Hypothalamus (tissue), 51 donors: ENCODE measurements at places on chromosomes 7 and 10.

DNA sequence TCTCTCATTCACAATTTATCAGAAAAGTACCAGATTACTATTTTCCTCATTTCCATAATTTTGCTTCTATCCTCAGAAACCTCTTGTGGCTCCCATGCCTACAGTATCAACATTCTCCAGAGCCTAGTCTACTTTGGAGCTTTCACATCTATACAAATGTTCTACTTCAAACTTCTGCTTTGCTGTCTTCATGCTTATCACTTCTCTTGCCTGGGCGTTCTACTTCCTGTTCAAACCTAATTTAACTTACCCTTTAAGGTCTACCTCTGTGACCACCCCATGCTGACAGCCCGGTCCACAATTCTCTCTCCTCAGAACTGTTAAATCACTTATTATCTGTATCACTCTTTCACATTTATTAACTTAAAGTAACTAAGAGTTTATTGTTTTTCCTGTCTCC lies 6.1 kb upstream of the PTPN12 start:
- no peak for DNase-seq

- DNase-seq, result no peak
These were observed 280.2 kb downstream of the GRM8 start for GRCh38 chr7:126972571-126972970.

- no peak for DNase-seq
These were observed 13.2 kb upstream of the MAP3K8 start for GRCh38 chr10:30420766-30421165.

GRCh38 chr7:90173127-90173844 lies 19.0 kb downstream of the STEAP1 start:
- DNase-seq, result no peak

- DNase-seq, result no peak
These were observed at the start of gene LRIT1 for GRCh38 chr10:84241185-84241790. Gene LRIT1, minus strand, starts transcription at chr10:84241546. Its CDS starts 107 bp downstream, at chr10:84241439.

GRCh38 chr7:147183276-147183675 lies 1066.7 kb downstream of the CNTNAP2 start:
- DNase-seq, result no peak

- DNase-seq, result no peak
These were observed 151.0 kb upstream of the NEBL start for GRCh38 chr10:21048068-21048467.

GRCh38 chr10:59036311-59037017 lies 140.0 kb upstream of the PHYHIPL start:
- no peak for DNase-seq

DNA sequence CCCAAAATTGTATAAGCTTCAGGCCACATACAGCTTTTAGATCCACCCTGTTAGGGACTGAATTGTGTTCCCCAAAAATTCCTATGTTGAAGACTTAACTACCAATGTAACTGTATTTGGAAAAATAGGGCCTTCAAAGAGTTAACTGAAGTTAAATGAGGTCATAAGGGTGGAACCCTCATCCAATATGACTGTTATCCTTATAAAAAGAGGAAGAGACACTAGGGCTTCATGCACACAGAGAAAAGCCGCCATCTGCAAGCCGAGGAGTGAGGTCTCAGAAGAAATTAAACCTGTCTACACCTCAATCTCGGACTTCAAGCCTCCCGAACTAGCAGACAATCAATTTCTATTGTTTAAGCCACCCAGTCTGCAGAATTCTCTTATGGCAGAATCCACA lies 317.9 kb upstream of the NFE2L3 start:
- no peak for DNase-seq

GRCh38 chr7:121113288-121113687 lies 124.8 kb downstream of the CPED1 start:
- no peak for DNase-seq

GRCh38 chr10:14056610-14057332 lies 274.0 kb downstream of the FRMD4A start:
- no peak for DNase-seq

GRCh38 chr7:28329661-28330363 lies 82.5 kb upstream of the CREB5 start:
- DNase-seq, result no peak

- DNase-seq, result no peak
These were observed 178.4 kb upstream of the TARP start for GRCh38 chr7:38451840-38452239.
